ENCODE measurements at places on chromosomes 7 and 10.

DNA sequence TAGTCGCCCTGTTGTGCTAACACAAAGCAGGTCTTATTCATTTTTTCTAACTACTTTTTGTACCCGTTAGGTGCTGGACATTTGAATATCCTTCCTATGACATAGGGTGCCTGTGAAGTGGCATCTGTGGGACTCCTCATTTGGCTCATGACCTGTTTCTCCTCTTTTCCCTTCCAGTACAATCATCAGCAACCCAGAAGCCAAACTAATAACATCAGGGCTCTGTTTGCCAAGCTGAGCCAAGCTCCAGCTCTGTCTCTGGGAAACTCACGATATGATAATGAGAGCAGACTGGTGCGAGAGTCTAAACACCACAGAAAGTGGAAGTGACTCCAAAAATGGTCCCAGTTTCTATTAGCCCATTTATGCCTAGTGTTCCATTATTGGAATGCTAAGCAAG is 92.0 kb downstream of the SVIL start:
- DNase-seq = no peak

DNA sequence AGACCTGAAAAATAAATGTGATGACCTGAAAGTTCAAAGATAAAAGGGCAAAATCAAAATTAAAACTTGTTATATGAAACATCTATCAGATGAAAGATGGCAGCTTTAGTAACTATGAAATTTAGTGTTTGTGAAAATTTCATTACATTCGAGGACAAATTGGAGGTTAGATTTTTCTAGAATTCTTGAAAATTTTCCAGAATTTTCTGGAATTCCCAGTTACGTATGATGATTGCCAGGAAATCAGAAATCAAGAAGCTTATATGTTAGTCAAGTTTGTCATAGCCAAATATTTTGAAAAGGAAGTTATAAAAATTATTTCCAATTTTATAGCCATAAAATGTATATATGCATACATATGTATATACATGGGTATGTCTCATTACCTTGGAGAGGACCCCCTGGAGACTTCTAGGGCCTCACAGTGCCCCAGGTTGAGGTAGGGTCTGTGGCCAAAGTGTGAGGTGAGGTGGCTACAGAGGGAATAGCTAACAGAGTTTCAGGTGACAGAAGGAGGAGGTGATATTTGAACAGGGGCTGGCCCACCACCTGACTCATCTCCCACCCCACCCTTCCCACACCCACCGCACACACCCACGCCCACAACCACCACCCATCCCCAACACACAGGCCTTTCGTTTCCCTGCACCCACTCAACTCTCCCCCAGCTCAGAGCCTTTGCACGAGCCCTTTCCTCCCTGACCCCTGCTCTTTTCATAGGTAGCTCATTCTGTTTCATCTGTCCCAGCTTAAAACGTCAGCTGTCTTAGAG is 21.5 kb downstream of the C10orf105 start:
- DNase-seq = peak; percentile 32

GRCh38 chr10:133354672-133355240 is 3.1 kb downstream of the FUOM start:
- DNase-seq = no peak

GRCh38 chr10:20885678-20886077 is 11.4 kb downstream of the NEBL start:
- no peak for DNase-seq

- DNase-seq = no peak
These were observed 29.9 kb downstream of the PAPOLB start for GRCh38 chr7:4831723-4832495.

- no peak for DNase-seq
These were observed 63.4 kb downstream of the AGMO start for GRCh38 chr7:15498465-15498864.

- no peak for DNase-seq
These were observed 317.2 kb downstream of the BBS9 start for GRCh38 chr7:33446551-33446950.

DNA sequence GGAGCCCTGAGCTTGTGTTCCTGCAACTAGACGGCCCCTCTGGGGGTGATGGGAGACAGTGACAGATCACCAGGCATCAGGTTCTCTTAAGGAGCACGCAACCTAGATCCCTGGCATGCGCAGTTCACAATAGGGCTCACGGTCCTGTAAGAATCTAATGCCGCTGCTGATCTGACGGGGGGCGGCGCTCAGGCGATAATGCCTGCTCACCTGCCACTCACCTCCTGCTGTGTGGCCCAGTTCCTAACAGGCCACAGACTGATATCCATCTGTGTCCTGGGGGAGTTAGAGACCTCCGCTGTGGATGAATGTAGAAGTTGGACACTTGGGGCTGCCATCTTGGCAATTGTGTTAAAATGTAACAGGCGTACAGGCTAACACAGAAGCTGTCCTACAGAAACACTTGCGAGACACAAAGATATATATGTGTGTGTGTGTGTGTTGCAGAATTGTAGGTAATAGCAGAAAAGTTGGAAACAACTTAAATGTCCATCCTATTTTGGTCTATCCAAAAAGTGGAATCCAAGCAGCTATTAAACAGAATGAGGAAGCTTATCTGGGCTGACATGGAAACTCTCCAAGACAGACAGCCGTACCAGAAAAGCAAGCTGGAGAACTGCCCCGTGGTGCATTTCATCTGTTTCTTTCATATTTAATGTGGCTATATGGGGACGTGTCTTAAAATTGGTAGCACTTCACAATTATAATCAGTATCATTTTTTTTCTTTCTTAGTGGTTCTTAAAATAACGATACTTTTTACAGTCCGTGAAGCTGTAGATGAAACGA is 82.8 kb downstream of the MKI67 start:
- no peak for DNase-seq

GRCh38 chr7:83681200-83681778 is 32.4 kb upstream of the SEMA3E start:
- DNase-seq = no peak

- no peak for DNase-seq
These were observed 142.9 kb upstream of the PCGF5 start for GRCh38 chr10:91077549-91078071.

GRCh38 chr7:5594616-5595544 is 171.2 kb upstream of the TNRC18 start:
- no peak for DNase-seq

- no peak for DNase-seq
These were observed 8.2 kb upstream of the NRG3 start for GRCh38 chr10:81866753-81867152.

GRCh38 chr10:103692952-103693811 is 162.2 kb downstream of the SH3PXD2A start:
- DNase-seq = no peak

DNA sequence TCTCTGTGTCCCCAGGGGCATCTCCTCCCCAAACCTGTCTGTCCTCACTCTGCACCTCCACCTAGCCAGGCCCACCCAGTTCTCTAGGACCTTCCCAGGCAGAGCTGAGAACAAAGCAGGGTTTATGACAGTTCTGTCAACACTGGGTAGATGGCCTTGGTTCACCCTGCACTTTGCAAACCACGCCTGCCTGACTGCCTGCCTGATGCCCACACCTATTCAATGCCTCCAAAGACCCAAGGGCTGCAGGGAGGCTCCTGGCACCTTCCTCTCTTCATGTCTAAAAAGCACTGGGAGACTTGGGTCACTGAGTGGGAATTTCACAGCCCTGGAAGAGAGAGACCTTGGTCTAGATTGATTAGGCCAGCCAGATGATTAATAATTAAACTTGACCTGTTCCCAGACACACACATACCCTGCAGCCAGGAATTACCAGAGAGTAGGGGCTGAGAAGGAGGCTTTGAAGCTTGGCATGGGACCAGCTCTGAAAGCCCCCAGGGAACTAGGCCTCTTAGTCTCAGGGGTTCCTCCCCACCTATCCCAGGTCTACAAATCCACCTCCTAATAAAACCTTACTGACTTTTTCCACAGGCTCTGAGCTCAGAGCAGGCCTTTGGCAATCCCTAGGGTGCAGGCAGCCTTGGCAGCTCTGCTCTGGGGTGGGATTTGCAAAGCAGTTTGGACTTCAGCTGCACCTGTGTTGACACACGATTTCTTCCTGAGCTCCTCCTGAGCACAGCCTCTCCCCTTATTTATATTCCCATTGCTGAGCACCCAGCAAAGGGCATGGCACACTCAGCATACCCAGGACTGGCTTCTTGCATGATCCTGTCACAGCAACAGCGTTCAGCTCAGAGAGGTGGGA is 25.7 kb upstream of the PDCD4 start:
- no peak for DNase-seq

DNA sequence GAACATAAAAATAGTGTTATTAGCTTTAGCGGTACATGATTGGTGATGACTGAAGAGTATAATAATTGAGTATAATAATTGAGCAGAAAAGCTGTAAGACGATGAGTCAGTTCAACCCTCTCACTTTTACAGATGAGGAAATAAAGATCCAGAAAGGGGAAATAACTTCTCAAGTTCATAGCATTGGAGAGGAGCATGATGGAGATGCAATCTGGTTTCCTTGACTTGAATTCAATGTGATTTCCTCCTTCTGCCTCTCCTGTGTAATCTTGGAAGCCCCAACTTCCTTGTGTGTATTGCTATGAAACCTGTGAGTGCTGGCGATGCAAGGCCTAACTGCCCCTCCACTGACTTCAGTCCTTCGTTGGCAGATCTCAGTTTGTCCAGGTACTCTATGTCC is 265.1 kb downstream of the LRMDA start:
- no peak for DNase-seq

- DNase-seq = no peak
These were observed 1.5 kb upstream of the TACR2 start for GRCh38 chr10:69418052-69418752.

GRCh38 chr10:19579761-19580545 is 236.3 kb upstream of the PLXDC2 start:
- DNase-seq = no peak
